ENCODE measurements at places on chromosomes 4 and X.
A peak's percentile ranks its signal among the peaks of the same experiment; 100 is the strongest.

- no peak for DNase-seq
These were observed 2.4 kb upstream of the STIM2 start for GRCh38 chr4:26858035-26858918.

GRCh38 chr4:97978791-97979488 lies 164.3 kb downstream of the STPG2 start:
- DNase-seq: no peak

- no peak for DNase-seq
These were observed 101.9 kb downstream of the LNX1 start for GRCh38 chr4:53489279-53489889.

GRCh38 chr4:167555338-167556022 lies 321.2 kb upstream of the SPOCK3 start:
- no peak for DNase-seq

DNA sequence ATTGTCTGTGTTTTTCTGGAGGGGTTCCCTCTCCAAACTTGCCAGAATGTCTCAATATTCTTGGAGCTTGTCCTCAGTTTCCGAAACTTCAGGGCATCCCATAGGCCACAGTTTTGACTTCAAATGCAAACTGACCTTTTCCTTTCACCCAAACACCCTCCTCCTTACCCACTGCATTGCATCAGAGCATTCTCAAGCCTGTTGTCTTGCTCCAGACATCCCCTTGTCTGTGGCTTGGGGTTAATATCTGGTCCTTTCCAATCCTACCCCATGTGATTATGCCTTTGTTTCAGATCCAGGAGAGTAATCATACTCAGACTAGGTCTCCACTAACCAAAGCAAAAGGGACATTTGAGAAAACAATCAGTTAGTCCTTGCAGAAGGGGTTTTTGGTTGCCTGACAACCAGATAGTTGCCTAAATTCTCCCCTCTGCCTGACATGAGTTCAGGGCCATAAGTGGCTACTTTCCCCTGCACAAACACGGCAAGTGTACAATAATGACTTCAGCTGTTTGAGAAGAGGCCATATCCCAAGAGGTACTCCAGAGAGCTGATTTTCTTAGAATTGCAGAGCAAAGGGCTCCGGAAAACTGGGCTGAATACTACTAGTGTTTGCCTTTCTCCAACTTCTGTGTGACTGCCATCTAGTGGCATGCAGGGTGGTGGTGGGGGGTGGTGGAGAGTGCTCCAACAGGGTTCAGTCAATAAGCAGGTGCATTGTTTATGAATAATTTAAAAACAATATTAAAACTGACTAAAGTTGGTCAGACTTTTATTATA lies 130.2 kb downstream of the CHRDL1 start:
- no peak for DNase-seq

- no peak for DNase-seq
These were observed 72.0 kb downstream of the FAT1 start for GRCh38 chr4:186651624-186652023.

DNA sequence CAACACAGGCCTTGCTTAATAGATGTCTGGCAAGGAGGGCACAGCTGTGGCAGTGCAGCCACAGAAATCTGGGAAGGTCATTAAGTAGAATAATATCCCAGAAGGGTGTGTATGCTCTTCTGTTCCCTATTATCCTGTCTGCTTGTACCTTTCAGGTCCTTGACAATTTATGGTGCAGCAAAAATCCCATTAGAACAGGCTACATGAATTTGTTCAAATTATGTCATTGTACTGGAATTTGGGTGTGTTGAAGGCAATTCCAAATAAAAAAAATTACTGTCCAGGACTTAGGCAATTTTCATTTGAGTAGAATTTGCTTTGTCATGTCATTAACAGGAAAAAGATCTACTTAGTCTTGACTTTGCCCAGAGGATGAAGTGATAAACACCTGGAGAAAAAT lies 192.1 kb downstream of the IDS start:
- DNase-seq: no peak

DNA sequence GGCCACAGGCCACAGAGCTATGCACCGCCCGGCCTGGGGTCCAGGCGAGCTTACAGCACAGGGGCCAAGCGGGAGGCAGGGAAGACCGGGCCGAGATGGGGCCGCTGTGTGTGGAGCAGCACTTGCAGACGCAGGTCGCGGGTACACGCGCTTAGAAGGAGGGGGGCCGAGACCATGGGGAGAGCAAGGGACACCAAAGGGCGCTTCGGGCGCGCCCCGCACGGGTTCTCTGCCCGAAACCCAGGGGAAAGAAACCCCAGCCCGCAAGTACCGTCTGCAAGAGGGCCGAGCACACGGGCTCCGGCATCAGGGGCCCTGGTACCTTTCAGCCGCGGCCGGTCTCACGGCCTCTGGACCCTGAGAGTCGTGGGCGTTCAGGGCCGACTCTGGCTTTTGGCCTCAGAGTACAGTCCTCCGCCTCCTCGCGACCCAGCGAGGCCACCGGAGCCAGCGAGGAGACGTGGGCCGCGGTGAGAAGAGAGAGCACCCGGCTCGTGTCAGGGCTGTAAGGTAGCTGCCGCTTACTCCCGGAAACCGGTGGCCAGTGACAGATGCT lies 342 bp downstream of the EOLA2 start:
- DNase-seq: no peak

- DNase-seq: no peak
These were observed 220.8 kb downstream of the MID1IP1 start for GRCh38 chrX:39022106-39022505.

GRCh38 chrX:103175944-103176753 lies 38.8 kb upstream of the BEX4 start:
- no peak for DNase-seq

DNA sequence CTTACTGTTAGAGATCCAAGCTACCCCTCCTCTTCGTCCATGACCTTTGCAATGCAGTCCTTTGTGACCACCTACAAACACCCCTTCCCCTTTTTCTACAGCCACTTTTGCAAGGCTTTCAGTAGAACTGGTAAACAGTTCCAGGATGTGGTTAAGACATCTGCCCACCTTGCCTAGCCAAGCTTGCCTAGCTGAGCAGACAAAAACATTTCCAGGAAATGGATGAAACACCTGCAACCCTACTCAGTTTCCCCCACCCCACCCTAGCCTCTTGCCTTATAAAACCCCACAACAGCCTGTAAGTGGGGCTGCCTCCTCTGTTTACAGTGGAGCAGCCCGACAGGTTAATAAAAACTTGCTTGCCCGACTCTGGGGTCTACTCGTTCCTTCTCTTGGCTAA lies 133.8 kb downstream of the ZC4H2 start:
- DNase-seq: no peak

- DNase-seq: no peak
These were observed 63.4 kb downstream of the SCML2 start for GRCh38 chrX:18291006-18291545.

- peak; percentile 12 for DNase-seq
These were observed 29.9 kb downstream of the PCDH10 start for GRCh38 chr4:133178956-133179355.

- DNase-seq: no peak
These were observed 369.5 kb downstream of the CHIC1 start for GRCh38 chrX:73932522-73932921.

GRCh38 chr4:101031971-101032370 lies 315.4 kb downstream of the PPP3CA start:
- no peak for DNase-seq

DNA sequence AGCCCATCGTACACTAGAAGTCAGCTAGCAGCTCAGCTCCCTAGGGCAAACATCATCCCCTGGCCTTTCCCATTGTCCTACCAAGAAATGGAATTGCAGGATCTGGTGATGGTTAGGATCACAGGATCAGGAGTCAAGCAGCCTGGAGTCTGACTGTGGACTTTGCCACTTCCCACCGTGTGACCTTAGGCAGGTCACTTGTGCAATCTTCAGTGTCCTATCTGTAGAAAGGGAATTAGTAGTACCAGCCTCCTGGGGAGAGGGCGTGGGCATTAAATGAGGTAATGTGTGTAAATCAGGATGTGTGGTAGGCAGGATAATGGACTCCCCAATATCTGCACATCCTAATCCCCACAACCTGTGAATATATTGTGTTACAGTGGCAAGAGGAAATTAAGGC lies 38.6 kb upstream of the APLN start:
- DNase-seq: no peak

DNA sequence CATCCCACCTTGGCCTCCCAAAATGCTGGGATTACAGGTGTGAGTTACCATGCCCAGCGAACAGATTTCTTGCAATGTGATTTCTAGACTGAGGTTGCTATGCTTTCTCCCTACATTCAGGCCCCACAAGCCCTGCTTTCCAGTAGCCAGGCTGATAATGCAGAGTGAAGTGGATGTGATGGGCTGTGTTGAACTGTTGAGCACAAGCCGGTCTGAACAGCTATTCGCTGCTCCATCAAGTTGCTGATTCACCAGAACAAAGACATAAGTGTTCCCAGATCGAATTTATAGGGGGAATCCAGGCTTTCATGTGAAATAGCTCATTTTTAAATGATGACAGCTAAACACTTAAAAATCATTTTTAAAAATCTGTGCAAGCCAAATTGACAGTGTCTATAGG lies 8.0 kb downstream of the NIPAL1 start:
- no peak for DNase-seq

- no peak for DNase-seq
These were observed 37.9 kb upstream of the NAP1L5 start for GRCh38 chr4:88735564-88735963.

DNA sequence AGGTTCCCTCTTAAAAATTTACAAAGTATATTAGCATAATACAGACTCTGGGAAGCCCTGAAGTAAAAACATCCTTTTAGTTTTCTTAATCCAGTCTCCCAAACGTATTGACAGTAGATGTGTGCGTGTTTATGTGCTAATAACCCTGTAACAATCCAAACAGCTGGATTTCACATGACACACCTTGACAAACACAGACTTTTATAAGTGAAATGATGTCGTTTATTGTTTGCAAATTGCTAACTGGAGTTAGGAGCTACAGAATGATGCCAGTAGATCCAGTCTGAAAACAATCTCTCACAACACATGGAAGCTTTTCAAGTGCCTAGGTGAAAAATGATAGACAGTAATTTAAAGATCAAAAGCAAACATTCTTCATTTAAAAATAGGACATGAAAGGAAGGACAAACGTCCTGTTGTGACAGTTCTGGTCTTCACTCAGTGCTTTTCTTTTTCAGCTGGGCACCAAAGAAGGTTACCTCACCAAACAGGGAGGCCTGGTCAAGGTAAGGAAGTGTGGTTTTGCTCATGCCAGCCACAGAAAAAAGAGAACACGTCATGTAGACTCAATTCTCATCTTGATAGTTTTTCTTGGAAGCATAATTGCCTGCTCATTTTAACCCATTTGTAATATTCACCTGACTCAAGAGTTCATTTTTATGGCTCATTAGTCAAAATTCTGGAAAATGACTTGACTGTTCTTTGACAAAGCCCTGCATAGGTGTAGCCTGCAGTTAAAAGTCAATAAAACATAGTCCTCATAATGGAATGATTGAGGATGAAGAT lies 32.9 kb downstream of the LAMTOR3 start:
- no peak for DNase-seq

GRCh38 chr4:148735432-148736155 lies 293.4 kb upstream of the NR3C2 start:
- no peak for DNase-seq

GRCh38 chrX:45824471-45824870 lies 623.8 kb upstream of the DIPK2B start:
- peak; percentile 69 for DNase-seq

GRCh38 chrX:107574711-107575110 lies 53.6 kb upstream of the PRPS1 start:
- DNase-seq: no peak

DNA sequence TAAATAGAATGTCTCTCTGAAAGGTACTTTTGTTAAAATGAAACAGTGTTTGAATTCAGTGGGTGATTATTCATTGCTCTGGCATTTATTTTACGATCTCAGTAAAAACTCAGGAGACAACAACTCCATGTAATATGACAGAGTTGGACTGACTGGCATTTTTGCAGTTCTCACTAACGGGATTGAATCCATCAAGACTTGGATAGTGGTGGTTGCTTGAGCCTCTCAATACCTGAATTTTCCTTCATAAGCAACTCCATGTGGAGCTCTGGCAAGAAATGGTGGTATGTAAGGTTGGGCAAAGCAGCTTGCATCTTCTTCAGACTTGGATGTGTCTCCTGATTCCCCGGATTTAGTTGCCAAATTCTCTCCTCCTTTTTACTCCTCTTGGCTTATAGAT lies 72.7 kb downstream of the FRMPD4 start:
- DNase-seq: no peak

Data from fibroblast of skin of left biceps (primary cell).